ENCODE measurements at places on chromosomes 3 and 15.

- no peak for DNase-seq
These were observed 728.3 kb upstream of the SGO1 start for GRCh38 chr3:20914310-20914709.

DNA sequence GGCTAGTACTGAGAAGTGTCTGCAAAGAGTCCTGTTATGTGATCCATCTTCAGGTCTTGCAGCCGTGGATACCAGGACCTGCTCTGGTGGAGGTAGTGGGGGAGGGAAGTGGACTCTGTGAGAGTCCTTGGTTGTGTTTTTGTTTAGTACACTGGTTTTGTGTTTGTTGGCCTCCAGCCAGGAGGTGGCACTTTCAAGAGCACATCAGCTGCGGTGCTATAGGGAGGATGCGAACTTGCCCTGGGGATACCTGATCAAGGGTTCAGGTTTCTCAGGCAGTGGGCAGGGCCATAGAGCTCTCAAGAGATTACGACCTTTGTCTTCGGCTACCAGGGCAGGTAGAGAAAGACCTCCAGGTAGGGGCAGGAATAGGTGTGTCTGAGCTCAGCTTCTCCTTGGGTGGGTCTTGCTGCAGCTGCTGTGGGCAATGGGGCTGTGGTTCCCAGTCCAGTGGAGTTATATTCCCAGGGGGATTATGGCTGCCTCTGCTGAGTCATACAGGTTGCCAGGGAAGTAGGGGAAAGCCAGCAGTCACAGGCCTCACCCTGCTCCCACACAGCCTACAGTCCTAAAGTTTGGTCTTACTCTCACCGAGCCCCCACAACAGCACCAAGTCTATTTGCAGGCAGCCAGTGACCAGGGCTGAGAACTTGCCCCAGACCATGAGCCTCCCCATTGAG, 132.8 kb upstream of the NPHP3 start:
- DNase-seq, result no peak

- peak; percentile 99 for DNase-seq
These were observed at the start of gene WHAMM for GRCh38 chr15:82809308-82810060. WHAMM (plus strand) TSS chr15:82809628; CDS start chr15:82809727, 99 bp downstream.

GRCh38 chr3:45226206-45226915, at the start of gene TMEM158:
TMEM158 (minus strand) TSS chr3:45226287; CDS start chr3:45226027, 260 bp downstream.
- peak; percentile 92 for DNase-seq

- no peak for DNase-seq
These were observed 5.2 kb upstream of the SYNM start for GRCh38 chr15:99099661-99100060.

DNA sequence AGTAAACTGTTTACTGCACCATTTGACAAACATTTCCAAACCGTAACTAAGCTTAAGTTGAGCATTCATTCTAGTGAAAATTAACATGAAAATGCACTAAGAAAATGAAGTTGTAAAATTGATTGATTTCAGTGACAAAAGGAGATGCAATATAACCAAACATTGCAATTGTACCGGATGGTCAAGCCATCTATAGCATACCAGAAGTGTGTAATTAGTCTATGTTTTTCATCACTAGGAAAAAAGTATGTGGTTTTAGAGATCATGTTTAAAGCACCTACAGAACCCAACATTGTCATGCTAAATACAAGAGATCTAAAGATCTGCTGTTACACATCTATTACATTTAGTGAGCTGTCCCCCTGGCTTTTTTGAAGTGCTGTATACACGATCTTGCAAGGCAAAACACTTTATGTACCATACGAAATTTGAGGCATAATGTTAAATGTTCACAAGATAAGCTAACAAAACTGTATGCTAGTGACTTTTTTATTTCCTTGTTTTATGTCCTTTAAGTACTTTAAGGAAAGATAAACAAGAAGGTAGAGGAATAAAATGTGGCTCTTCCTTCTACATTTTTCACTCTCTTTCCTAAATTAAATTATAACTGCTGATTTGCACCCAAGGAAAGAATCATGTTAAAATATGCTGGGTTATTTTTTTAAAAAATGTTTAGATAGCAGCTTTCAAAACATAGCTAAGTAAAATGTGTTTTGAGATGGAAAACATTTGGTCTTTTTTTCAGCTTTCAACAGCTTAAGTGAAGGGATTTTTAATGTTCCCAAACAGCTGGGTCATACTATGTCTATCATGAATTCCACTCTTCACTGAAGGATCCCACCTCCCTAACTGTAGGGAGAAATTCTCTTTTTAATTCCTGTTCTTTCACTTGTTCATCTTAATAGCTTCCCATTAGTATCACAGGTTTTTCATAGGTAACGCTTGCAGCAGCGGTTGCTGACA, 498.0 kb downstream of the MECOM start:
- DNase-seq, result no peak

- DNase-seq, result no peak
These were observed 266.2 kb upstream of the ROPN1 start for GRCh38 chr3:124258057-124258500.

DNA sequence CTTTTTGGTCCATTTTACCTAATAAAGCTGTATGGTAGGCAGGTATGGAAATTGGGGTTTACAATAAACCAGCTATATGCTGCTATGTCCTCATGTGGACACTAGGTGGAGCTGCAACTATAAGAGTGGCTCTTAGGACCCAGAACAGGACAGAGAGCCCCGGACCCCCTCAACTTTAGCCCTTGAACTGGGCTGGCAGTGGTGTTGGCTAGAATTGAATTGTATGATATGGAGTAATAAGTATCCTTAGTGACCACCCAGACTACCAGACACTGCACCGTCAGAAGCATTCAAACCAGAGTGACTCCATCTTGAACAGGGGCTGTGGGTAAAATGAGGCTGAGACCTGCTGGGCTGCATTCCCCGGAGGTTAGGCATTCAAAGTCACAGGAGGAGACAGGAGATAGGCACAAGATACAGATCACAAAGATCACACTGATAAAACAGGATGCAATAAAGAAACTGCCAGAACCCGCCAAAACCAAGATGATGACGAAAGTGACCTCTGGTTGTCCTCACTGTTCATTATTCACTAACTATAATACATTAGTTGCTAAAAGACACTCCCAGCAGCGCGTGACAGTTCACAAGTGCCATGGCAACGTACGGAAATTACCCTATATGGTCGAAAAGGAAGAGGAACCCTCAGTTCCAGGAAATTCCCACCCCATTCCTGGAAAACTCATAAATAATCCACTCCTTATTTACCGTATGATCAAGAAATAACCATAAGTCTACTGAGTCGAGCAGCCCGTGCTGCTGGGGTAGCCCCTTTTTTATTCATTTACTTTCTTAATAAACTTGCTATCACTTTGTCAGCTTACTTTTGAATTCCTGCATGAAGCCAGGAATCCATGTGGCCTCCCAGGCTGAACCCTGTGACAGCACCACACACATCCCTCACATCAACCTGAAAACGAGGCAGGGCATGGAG, 68.7 kb upstream of the BLM start:
- peak; percentile 56 for DNase-seq

GRCh38 chr15:36177590-36178302, 401.7 kb upstream of the CDIN1 start:
- DNase-seq, result no peak

GRCh38 chr15:29890336-29891095, 68.2 kb upstream of the TJP1 start:
- DNase-seq, result no peak

- peak; percentile 33 for DNase-seq
These were observed 273.7 kb upstream of the UMPS start for GRCh38 chr3:124456506-124456905.

- peak; percentile 59 for DNase-seq
These were observed 18.6 kb downstream of the ZDHHC19 start for GRCh38 chr3:196192524-196193051.

DNA sequence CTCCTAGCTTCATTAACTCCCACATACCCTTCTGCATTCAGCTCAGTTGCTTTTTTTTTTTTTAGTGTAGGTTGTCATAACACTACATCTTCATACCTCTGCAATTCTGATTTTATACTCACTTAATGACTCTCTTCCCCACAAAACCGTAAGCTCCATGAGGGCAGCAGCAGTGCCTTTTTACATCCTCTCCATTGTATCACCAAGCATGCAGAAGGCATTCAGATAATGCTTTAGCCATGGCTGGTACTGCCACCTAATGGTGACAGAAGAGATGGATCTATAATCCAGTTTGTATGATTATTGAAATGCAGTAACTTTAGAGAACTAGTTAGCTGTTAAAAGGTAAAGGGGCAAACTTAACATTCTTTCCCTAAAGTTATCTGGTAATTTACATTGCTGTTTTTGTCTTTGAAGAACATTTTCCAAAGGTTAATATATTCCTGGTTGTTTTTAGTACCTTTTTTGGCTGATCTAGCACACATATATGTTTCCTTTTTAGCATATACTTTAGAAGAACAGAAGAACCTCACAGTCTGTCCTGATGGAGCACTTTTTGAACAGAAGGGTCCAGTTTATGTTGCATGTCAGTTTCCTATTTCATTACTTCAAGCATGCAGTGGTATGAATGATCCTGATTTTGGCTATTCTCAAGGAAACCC, 36.8 kb downstream of the ATP1B3 start:
- no peak for DNase-seq

- peak; percentile 23 for DNase-seq
These were observed 570.0 kb upstream of the NR2F2 start for GRCh38 chr15:95760508-95760907.

- DNase-seq, result no peak
These were observed 122.8 kb upstream of the ABHD17C start for GRCh38 chr15:80572337-80572736.

DNA sequence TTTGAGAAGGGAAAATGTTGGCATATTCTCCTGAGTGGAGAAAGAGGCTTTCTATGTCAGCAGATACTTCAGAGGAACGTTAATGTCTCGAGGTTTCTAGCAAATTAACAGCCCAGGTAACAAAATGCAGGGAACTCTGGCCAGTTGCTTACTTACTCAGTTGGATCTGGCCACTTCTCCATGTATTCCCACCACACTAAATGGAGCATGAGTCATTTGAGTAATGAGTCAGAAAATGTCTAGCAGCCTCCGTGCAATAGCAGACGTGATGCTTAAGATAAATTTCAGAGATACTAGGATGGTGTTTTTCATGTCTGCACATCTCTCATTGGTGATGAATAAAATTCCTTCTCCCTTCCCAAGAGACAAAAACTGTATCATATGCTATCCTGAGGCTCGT, 671.5 kb downstream of the FHIT start:
- DNase-seq, result no peak
